PC-9 (cell line): ENCODE measurements at places on chromosomes 3 and 15. TPM values are rescaled to one million over a fixed set of nuclear protein-coding genes. Genes with fewer than 3 reads are reported as not detected.

DNA sequence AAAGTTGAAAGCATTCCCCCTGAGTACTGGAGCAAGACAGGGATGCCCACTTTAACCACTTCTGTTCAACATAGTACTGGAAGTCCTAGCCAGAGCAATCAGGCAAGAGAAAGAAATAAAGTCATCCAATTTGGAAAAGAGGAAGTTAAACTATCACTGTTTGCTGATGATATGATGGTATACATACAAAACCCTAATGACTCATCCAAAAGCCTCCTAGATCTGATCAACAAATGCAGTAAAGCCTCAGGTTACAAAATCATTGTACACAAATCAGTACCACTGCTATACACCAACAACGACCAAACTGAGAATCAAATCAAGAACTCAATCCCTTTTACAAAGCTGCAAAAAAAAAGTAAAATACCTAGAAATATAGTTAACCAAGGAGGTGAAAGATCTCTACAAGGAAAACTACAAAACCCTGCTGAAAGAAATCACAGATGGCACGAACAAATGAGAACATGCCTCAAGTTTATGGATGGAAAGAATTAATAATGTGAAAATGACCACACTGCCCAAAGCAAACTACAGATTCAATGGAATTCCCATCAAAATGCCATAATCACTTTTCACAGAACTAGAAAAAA lies 40.3 kb downstream of the RPL39L start:
- peaks cover 10% of the 10 kb centered on the region for H3K4me1 ChIP-seq
- no peak overlapping the region for H3K27ac ChIP-seq
- H3K27me3 ChIP-seq, result no peaks in the 10 kb centered on the region

- no peak for DNase-seq
- peaks cover 26% of the 10 kb centered on the region for H3K4me1 ChIP-seq
- no peak overlapping the region for H3K4me3 ChIP-seq
- no peaks in the 10 kb centered on the region for H3K36me3 ChIP-seq
- peak overlapping the region; percentile 69 for H3K27ac ChIP-seq
- no peaks in the 10 kb centered on the region for H3K27me3 ChIP-seq
These were observed 224.1 kb upstream of the HES1 start for GRCh38 chr3:193911784-193912340.

DNA sequence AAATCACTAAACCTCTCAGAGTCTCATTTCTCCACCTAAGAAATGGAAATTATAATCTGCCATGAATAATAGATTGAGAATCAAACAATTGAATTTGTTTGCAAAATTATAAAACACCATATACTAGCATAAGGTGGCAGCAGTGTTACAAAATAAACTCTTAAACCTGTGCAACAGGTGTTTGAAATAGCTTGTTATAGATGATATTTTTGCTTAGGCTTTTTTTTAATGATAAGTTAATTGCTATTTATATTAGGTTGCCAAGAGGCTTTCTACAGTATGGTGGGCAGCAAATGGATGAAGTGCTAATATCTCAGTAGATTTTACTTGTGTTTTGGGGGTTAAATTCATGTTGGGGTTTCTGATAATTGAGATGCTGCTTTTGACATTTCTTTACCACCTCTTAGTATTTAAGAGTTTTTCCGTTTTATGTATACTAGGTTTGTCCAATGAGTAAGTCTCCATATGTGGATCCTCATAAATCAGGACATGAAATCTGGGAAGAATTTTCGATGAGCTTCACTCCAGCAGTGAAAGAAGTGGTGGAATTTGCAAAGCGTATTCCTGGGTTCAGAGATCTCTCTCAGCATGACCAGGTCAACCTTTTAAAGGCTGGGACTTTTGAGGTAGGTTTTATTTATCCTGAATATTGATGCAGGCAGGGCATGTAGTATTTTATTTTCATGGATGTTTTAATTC lies 19.6 kb downstream of the NR1D2 start:
- no peak overlapping the region for H3K27ac ChIP-seq
- H3K4me3 ChIP-seq, result no peak overlapping the region
- H3K36me3 ChIP-seq, result peaks cover 79% of the 10 kb centered on the region
- peaks cover 32% of the 10 kb centered on the region for H3K4me1 ChIP-seq

DNA sequence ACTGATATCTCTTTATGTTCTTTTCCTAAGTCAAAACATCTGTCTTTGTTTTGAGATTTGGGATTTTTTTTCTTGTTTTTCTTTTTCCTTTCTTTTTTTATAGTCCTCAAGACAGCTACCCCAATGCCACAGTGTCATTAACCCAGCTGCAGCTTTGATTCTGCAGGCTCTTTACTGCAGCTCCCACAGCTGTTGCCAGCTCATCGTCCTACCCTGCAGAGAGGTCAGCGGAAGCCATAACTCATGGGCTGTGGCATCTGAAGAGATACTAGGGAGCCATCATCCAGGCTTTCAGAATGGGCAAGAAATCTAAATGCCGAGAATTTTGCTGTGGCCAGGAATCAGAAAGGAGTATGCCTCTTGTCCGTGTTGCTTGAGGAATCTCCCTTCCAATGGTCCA lies 44.3 kb upstream of the SLC24A5 start:
- H3K4me1 ChIP-seq, result no peaks in the 10 kb centered on the region
- H3K27me3 ChIP-seq, result no peaks in the 10 kb centered on the region
- no peak for DNase-seq
- H3K36me3 ChIP-seq, result no peaks in the 10 kb centered on the region
- no peak overlapping the region for H3K4me3 ChIP-seq

The XCR1 gene
- 0.13 and 0.18 TPM in 2 replicates for total RNA-seq
